NCI-H2081 (cell line): ENCODE measurements at places on chromosomes 3 and 15.

GRCh38 chr15:22845289-22845900, 6.9 kb downstream of the NIPA2 start:
- no peak for DNase-seq

DNA sequence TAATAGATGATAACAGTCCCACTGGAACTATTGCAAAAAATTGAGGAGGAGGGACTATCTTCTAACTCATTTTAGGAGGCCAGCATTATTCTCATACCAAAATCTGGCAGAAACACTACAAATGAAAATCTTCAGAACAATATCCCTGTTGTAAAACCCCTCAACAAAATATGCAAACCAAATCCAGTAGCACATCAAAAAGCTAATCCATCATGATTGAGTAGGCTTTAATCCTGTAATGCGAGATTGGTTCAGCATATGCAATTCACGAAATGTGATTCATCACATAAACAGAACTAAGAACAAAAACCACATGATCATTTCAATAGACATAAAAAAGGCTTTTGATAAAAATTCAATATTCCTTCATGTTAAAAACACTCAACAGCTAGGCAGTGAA, 23.9 kb upstream of the PLSCR2 start:
- DNase-seq = no peak

DNA sequence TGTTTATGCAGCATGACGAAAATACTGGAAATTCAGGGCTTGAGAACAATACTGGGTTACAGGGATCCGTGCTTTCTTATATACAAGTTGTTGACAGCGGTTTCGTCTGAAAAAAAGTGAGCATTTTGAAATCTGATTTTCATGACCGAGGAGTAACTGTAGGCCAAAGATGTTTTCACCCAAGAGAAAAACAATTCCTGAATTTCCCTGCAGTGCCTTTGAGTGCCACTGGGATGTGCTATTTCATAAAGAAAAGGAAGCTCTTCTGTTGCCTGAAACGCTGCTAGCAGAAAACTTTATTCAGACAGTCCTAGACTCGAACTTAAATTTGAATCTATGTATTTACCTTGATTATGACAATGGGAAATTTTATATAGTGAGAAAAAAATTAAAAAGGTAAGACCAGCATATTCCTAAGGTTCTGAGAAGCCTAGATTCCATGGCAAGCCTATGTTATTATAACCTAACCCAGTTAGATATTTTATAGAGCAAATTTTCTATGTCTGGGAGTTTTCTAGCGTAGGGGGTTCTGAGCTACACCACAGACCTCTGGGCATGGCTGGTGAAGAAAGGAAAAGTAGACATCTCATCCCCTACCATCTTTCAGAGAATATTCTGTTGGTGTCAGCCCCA, 30.2 kb downstream of the KCNAB1 start:
- peak; percentile 79 for DNase-seq

GRCh38 chr15:85860394-85861161, 65.9 kb upstream of the KLHL25 start:
- DNase-seq = no peak

GRCh38 chr3:197791892-197792647, 1.0 kb downstream of the LRCH3 start:
- peak; percentile 12 for DNase-seq

- DNase-seq = no peak
Observed at GRCh38 chr3:70861234-70861633, 548.8 kb upstream of the MDFIC2 start.

GRCh38 chr15:85578941-85579701, 198.7 kb downstream of the AKAP13 start:
- DNase-seq = no peak

DNA sequence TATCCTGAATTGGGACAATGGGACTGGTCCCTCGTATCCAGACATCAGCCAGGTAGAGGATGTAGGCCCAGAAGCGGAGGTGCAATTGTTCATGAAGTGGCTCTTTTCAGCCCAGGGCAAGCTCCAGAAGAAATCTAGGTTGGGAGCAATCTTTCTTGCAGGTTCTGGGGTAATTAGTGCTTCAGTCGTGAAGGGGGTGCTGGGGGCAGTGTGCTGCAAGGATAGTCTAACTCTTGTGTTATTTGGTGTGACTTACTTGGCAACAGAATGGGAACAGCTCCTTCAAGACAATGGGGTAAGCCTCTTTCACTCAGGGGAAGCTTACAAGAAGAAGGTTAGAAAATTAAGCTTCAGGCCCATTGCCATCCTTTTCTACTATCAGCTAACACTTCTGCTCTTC, 273.0 kb downstream of the DIPK2A start:
- DNase-seq = no peak

DNA sequence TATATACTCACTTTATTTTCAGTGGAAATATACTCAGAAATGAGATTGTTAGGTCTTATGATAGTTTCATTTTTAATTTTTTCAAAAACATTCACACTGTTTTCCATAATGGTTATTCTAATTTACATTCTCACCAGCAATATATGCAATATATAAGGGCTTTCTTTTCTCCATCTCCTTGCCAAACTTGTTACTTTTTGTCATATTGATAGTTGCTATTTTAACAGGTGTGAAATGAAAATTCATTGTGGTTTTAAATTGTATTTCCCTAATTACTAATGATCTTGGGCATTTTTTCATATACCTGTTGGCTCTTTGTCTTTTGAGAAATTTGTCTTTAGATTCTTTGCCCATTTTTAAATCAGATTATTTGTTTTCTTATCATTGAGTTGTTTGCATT, 325.2 kb downstream of the DIPK2A start:
- no peak for DNase-seq

GRCh38 chr3:123841476-123842238, 42.5 kb downstream of the MYLK start:
- DNase-seq = no peak

DNA sequence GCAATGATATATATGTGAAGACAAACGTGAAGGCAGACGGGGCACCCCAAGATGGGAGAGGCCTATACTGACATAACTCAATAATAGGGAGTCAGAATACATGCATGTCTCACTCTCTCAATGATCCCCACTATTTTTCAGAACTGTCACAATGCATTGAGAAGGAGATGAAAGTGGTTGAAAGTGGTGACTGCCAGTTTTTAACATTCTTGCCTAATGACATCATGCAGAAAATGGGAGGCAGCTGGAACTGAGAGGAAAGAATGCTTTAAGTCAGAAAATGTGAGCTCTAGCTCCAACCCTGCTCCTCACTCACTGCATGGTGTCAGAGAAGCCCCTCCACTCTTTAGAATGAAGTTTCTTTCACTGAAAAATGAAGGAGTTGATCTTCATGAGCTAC, 55.3 kb upstream of the P2RY1 start:
- no peak for DNase-seq

GRCh38 chr15:52682781-52683180, 3.6 kb upstream of the ATOSA start:
- no peak for DNase-seq

DNA sequence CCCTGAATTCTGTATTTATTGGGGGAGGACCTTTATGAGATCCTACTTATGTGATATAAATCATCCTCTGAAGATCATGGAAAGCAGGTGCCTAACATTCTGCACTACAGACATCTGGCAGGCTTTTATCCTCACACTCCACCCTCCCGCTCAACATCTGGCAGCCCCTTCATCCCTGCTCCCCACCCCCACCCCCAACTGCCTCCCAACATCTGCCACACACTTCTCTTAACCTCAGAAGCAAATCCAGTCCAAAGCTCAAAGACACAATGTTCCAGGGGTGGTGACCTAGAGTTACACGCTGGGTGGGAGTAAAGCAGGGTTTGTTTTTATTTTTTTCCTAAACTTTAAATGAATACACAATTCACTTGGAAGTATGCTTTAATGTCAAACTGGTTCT, 184.5 kb upstream of the ATP11B start:
- no peak for DNase-seq

DNA sequence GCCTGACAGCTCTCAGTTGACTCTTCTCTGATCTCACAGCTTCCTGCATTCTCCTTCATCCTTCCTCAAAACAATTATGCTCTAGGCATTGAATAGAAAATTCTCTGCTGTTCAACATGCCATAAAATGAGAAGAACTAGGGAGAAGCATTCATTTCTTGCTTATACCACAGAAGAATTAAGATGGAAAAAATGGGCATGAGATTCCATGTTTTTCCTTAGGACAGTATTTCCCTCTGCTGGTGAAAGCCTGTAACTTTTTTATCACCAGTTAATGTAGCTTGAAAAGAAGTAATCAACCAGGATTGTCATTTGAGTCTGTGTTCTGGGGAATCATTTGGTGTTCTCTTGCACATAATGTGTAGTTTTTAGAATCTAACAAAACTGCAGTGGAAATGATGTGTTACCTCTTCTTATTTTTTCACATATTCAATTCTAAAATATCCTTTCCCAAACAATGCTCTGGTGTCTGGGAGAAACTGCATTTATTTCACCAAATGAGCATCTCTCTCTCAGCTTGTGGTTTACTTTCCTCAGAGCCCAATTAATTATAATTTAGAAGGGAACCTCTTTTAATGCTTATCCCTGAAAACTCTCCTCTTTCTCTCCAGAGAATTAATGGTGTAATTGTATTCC, 92.8 kb upstream of the DCBLD2 start:
- peak; percentile 2 for DNase-seq

- no peak for DNase-seq
Observed at GRCh38 chr3:146148468-146148931, 12.5 kb downstream of the PLOD2 start.

DNA sequence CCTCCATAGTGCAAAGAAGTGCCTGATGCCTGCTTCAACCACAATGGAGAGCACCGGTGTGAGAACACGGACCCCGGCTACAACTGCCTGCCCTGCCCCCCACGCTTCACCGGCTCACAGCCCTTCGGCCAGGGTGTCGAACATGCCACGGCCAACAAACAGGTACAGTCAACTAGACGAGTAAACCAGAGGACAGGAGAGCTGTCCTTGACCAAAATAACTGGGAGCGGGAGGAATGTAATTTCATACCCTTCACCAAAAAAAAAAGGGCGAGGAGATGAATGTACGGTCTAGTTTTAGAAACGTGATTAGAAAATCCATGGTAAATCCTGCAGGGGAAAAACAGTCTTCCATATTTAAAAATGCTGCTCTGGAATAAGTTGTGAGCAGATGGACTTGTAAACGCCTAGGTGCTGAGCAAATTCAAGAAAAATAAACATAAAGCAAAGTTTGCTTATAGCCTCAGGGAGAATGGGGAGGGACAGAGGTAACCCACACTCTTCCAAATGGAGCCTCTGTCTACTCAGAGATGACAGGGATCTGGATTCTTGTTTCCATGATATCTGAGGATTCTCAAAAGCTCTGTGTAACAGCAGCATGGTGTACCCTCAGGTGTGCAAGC, 8.4 kb downstream of the THBS1 start:
- DNase-seq = no peak

DNA sequence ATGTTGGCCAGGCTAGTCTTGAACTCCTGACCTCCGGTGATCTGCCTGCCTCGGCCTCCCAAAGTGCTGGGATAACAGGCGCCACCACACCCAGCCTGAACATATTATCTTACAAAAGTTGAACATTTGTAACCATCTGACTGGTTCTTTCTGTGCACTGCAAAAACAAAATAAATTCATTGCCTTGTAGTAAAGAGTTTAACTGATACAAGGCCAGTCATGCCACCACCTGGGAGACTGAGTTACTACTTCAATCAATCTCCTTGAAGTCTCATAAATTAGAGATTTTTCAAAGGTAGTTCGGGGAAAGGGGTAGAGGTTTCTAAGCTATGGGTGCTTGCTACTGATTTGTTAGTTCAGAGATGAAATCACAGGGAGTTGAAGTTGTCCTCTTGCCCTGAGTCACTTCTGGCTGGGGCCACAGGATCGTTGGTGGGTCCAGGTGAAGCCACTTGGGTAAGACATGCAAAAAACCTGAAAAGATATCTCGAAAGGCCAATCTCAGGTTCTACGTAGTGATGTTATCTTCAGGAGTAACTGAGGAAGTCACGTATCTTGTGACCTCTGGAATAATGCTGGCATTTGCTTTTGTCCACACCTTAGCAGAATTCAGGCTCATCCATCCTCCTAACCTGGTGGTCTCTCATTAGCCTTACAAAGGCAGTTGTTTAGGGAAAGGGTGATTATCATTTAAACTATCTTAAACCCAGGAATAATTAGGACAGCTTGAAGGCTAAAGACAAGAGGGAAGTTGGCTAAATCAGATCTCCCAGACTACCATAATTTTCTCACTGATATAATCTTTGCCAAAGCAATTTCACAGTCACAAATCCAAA, 33.7 kb downstream of the ZBTB11 start:
- no peak for DNase-seq

GRCh38 chr3:27521179-27521871, 37.1 kb upstream of the SLC4A7 start:
- no peak for DNase-seq

DNA sequence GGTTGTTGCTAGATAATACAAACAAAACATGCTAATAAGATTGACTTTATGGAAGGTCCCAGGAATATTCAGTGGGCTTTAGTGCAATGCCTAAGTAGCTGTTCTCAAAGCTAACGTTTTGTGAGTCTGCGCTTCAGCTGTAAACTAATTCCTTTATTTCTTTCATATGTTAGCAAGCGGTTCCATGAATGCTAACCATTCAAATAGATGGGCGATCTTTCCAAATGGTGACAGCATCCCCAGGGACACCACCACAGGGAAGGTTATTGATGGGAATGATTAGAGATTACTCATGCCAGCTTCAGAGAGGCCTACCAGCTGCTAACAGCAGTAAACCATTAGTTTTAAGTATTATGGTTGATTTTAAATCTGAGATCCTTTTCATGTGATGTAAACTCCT, 405.7 kb upstream of the MCTP2 start:
- DNase-seq = no peak

GRCh38 chr15:93341164-93341563, 252.2 kb upstream of the RGMA start:
- DNase-seq = no peak

DNA sequence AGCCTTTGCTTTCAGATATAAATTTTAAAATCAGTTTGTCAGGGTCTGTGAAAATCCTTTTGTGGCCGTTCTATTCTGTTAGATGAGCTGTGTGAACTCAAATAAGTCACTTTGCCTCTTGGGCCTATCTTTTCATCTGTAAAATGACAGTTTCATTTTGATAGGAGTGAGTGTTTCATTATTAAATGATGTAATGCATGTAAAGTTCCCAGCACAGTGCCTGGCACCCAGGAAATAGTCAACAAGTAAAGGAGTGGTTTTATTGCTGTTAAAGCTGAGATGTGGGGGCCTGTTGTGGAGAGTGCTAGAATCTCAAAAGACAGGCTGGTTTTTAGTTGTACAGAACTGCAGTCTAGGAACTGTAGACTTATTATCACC, 394.5 kb upstream of the CFAP20DC start:
- no peak for DNase-seq
